ENCODE measurements at places on chromosomes 7 and 10. TPM values are rescaled to one million over a fixed set of nuclear protein-coding genes. Genes with fewer than 3 reads are reported as not detected.

- H3K27me3 ChIP-seq: no peaks in the 10 kb centered on the region
- no peak overlapping the region for H3K4me3 ChIP-seq
- H3K27ac ChIP-seq: no peak overlapping the region
- H3K4me1 ChIP-seq: peaks cover 9% of the 10 kb centered on the region
- no peaks in the 10 kb centered on the region for H3K36me3 ChIP-seq
These were observed 298.3 kb downstream of the RPS24 start for GRCh38 chr10:78332012-78332411.

LIPK gene
- polyA plus RNA-seq: not detected

DNA sequence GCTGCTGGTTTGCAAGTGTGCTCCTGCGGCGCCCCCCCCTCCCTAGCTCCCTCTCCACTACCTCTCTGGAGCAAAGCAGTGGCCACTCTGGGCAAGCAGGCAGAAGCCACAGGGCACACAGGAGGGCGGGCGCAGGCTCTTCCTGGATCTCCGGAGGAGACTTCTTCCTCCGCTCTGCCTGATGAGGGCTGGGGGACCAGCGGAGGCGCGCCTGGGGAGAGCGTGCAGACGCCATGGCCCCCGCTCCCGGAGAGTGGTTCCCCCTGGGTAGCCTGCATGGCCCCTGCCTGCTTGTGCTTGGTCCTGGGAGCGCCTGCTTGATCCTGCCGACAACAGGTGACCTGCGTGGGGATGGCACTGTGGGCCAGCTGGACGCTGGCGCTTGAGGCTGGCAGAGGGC is 29.0 kb downstream of the ANKMY2 start:
- peaks cover 9% of the 10 kb centered on the region for H3K36me3 ChIP-seq
- H3K27ac ChIP-seq: no peak overlapping the region

DNA sequence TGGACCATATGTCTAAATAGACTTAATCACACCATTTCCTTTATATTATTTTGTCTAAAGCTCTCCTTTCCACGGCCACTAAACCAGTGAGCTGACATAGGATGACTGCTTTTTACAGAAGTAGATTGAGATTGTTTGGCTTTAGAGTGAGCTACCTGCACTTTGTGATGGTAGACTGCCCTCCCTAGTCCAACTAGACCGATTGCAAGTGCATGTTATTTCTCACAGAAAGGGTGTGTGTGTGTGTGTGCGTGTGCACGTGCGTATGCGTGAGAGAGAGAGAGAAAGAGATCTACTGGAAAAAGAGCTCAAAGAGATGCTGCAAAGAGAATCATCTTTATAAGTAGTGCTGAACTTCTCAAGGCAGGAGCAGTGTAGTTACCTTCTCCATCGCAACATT is 60.7 kb downstream of the VCL start:
- no peak overlapping the region for H3K4me3 ChIP-seq
- peaks cover 2% of the 10 kb centered on the region for H3K36me3 ChIP-seq
- no peaks in the 10 kb centered on the region for H3K27me3 ChIP-seq

DNA sequence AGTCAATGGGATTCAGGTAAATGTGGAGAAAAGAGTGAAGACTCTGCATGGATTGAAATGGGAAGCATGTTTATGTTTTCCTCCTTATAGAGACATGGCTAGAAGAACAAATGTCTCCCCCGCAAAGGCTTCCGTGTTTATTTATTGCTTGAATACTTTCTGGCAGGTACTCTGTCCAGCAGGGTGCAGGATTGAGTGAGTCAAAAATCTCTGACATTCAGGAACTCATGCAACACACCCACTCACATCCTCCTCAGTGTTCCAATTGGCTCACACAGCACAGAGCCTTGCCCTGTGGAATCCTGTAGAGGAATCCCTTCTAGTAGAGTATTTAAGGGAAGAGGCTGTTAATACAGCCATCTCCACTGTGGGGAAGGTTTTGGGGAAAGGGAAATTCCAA is 290.3 kb upstream of the VWC2 start:
- H3K27ac ChIP-seq: no peak overlapping the region
- H3K4me3 ChIP-seq: no peak overlapping the region
- no peak for DNase-seq
- H3K4me1 ChIP-seq: no peaks in the 10 kb centered on the region
- H3K27me3 ChIP-seq: no peaks in the 10 kb centered on the region

DNA sequence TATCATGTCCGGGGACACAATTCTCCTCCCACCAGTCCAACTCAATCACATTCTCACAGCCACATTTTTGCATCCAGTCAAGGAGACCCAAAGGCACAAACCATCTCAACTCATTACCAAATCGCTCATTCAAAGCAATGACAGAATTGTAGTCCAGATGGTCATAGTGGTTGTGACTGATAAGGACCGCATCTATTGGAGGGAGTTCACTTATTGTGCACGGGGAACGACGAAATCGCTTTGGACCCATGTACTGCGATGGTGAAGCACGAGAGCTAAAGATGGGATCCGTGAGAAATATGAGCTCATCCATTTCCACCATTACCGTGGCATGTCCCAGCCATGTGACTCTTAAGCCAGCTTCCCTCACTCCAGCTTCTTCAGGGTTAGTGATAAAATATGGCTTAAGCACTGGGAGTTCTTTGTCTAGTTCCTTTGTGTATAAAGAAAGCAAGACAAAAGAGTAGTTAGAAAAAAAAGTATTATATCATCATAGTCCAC is 29.1 kb downstream of the NAPEPLD start:
- no peak for DNase-seq
- no peak overlapping the region for H3K27ac ChIP-seq
- H3K4me1 ChIP-seq: no peaks in the 10 kb centered on the region
- H3K36me3 ChIP-seq: peaks cover 11% of the 10 kb centered on the region
- H3K27me3 ChIP-seq: no peaks in the 10 kb centered on the region

MDH2 gene
- polyA plus RNA-seq: 107 TPM

DNA sequence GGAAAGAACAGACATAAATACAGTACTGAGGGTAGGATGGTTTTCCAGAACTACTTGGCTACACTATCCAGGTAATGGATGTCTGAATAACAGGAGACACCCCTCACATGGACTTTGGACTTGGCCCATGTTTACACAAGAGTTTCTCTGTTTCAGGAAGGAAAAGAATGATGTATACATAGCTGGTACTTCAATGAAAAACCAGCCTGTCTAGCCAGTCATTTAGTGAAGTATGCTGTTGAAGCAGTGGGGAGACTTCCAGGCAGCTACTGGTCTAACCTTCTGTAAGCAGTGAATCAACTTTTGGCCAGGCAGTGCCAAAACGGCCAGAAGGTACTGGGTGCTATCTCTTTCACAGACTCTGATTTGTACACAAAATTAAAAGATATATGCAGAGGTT is 135.0 kb downstream of the MBL2 start:
- no peak overlapping the region for H3K4me3 ChIP-seq
- DNase-seq: peak; percentile 66
- H3K36me3 ChIP-seq: no peaks in the 10 kb centered on the region
- no peak overlapping the region for H3K27ac ChIP-seq
- peaks cover 4% of the 10 kb centered on the region for H3K4me1 ChIP-seq

LOXL4 gene
- polyA plus RNA-seq: 1.4 TPM

DNA sequence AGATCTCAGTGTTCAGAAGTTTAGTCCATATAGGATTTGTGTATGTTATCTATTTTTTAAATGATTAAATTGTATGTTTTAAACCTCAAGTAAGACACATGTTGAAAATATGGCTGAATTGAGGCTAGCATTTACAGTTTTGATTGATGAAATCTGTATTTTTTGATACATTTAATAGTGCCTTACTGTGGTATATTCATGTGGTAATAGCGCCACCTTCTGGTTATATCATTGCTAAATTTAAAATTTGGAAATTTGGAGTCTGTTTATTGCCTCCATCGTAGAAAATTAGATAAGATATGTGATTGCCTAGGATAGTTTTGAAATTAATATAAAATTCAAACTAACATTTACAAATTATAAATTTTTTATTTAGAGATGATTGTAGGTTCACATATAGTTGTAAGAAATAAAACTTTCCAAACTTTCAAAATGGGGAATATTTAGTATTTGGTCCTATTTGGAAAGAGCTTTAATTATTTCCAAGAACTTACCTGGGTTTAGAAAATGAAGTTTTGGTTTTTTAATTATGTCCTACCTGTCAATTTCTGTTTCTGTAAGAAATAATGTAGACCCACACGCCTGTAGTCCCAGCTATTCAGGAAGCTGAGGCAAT is 19.1 kb upstream of the ARMS2 start:
- H3K27ac ChIP-seq: no peak overlapping the region
- no peaks in the 10 kb centered on the region for H3K27me3 ChIP-seq
- H3K36me3 ChIP-seq: peaks cover 18% of the 10 kb centered on the region
- H3K4me3 ChIP-seq: no peak overlapping the region
- no peak for DNase-seq

DNA sequence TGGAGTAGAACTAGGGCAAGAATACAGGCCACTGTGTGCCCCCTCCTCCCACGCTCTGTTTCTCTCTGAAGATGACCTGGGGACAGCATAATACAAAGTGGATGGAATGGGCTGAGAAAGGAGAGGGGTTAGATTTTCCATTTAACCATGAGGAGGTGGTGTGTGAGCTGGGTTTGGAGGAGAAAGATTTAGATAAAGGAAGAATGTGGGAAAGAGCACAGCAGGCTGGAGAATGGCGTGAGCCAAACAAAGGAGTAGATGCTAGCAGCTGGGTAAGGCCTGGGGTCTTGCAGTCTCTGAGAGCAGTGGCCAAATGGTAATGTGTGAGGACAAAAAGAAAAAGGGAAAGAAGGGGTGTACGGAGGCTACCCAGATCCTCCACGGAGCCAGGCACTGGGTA is 8.6 kb downstream of the PNLIPRP2 start:
- H3K27ac ChIP-seq: no peak overlapping the region
- no peaks in the 10 kb centered on the region for H3K36me3 ChIP-seq
- no peaks in the 10 kb centered on the region for H3K27me3 ChIP-seq

- no peak for DNase-seq
- H3K27me3 ChIP-seq: no peaks in the 10 kb centered on the region
- peaks cover 8% of the 10 kb centered on the region for H3K4me1 ChIP-seq
- H3K4me3 ChIP-seq: no peak overlapping the region
- peaks cover 53% of the 10 kb centered on the region for H3K36me3 ChIP-seq
These were observed 246.4 kb upstream of the GRB10 start for GRCh38 chr7:51029131-51029530.

LIPF gene
- 36,465 TPM for polyA plus RNA-seq

CLRN3 gene
- polyA plus RNA-seq: 0.25 TPM

DNA sequence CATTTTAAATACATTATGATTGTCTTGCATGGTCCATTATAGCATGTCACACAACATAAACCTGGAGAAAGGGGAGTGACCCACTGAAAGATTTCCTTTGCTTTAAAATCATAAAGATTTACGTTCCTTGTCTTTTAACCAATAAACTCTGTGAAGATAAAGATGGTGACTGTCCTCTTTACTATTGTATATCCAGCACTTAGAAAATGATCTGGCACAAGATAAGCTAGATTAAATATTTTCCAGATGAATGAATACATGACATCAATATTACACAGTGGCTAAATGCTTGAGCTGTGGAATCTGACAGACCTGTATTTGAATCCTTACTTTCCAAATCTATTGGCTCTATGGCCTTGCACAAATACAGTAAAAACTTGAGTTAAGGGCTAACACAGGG is 938.4 kb downstream of the SORCS1 start:
- no peaks in the 10 kb centered on the region for H3K36me3 ChIP-seq
- no peak overlapping the region for H3K27ac ChIP-seq
- H3K27me3 ChIP-seq: no peaks in the 10 kb centered on the region

GRCh38 chr7:28855538-28856217 is 102.5 kb downstream of the TRIL start:
- H3K27me3 ChIP-seq: no peaks in the 10 kb centered on the region
- no peak overlapping the region for H3K4me3 ChIP-seq
- no peak for DNase-seq
- no peaks in the 10 kb centered on the region for H3K36me3 ChIP-seq
- no peak overlapping the region for H3K27ac ChIP-seq

- no peak overlapping the region for H3K4me3 ChIP-seq
- no peaks in the 10 kb centered on the region for H3K4me1 ChIP-seq
- no peak overlapping the region for H3K27ac ChIP-seq
- no peaks in the 10 kb centered on the region for H3K36me3 ChIP-seq
- no peaks in the 10 kb centered on the region for H3K27me3 ChIP-seq
These were observed 172.3 kb downstream of the C1GALT1 start for GRCh38 chr7:7354674-7355073.

DNA sequence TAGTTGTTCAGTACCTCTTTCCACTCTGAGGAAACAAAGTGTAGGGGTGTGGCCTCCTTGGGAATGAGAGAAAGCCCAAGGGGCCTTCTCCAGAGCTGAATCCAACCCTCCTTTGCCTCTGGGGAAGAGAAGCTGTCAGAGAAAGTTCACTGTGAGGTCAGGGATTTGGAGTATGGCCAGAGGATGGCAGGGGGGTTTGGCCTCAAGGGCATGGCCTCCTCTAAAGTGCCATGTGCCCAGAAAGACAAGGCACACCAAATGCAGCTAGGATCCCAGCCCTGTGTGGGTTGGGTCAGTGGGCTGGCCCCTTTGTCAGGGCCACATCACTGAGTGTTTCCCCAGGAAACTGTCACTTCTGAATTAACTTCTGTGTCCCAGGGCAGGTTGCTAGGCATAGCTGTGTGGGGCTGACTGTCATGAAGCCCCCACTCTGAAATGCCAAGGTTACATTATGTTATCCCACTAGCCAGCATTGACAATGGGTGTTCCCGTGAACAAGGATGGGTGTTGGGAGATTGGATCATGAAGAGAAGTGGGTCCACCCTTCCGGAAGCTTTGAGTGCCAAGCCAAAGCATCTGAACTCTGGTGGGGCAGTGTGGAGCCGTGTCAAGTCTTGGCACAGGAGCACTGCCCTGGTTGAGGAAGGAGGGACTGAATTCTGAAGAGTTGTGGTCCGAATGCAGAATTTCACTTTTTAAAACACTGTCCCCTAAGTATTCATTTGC is 123.3 kb downstream of the ZMIZ1 start:
- no peaks in the 10 kb centered on the region for H3K27me3 ChIP-seq
- peak overlapping the region; percentile 43 for H3K27ac ChIP-seq
- H3K4me1 ChIP-seq: peaks cover 48% of the 10 kb centered on the region
- DNase-seq: no peak
- H3K36me3 ChIP-seq: peaks cover 36% of the 10 kb centered on the region

ARMH3 gene
- polyA plus RNA-seq: 10.1 TPM

LDB3 gene
- polyA plus RNA-seq: 2.7 TPM

FAM131B gene
- polyA plus RNA-seq: 0.56 TPM

DNA sequence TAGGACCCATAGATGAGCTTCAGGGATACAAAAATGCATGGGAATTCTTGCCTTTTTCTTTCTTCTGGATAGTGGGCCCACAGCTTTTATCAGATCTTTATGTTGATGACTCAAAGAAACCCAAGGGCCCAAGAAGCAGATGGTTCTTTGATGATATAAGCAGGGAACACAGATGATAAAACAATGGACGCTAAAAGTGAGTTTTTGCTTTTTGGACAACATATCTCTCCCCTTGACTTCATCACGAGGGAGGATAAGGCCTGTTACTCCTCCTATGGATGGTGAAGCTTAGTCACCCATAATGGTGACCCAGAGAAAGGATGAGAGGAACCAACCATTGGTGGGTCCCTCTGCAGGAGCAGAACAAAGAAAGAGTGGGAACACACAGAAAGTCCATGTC is 6.5 kb upstream of the OGA start:
- H3K27me3 ChIP-seq: no peaks in the 10 kb centered on the region
- H3K4me1 ChIP-seq: peaks cover 19% of the 10 kb centered on the region
- H3K36me3 ChIP-seq: peaks cover 11% of the 10 kb centered on the region
- no peak overlapping the region for H3K27ac ChIP-seq

LEP gene
- polyA plus RNA-seq: not detected
